ENCODE measurements at places on chromosomes 6 and 20. TPM values are rescaled to one million over a fixed set of nuclear protein-coding genes. Genes with fewer than 3 reads are reported as not detected.

DNA sequence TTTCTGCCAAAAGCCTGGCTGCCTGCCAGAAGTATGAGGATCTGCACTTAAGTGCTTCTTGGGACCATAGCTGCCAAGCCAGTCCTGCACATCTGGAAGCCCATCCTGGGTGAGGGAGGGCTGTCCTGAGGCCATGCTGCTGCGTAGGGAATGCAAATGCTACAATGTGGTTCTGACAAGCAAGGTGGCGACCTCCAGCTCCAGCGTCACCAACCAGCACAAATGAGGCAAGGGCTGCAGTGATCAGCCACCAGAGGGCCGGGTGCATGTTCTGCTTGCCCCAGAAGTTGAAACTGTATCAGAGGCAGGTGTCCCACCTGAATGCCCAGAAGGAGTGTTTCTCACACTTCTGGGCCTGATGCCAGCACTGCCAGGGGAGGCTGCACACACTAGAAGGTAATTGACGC, 99.1 kb upstream of the KCNQ5 start:
- no peaks in the 10 kb centered on the region for H3K27me3 ChIP-seq
- DNase-seq: no peak
- no peaks in the 10 kb centered on the region for H3K36me3 ChIP-seq
- H3K4me3 ChIP-seq: no peak overlapping the region

DNA sequence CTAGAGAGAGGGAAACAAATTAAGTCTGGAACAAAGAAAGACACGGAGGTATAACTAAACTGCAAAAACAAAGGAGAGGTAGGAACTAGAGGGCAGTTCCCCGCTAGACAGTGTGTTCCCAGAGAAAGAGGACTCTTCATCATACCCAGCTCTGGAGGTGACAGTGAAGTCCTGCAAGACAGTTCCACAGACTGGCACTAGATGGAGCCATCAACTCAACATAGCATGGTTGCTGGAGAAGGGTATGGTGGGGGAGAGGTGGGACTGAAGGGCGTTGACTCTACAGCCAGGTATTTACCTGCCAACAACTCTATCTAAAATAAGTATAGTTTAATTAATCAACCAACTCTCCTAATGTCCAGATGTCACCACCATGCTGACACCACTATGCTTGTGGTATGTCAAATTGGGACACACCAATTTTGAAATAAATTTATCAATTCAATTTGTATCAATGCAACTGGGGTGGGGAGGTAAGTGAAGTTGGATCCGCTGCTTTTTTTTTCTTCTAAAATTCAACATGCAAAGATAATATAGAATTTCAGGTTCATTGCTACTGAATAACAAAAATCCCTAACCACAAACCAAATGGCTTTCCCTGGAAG, 9.7 kb downstream of the BACH2 start:
- H3K4me1 ChIP-seq: peaks cover 45% of the 10 kb centered on the region
- H3K4me3 ChIP-seq: peak overlapping the region; percentile 7
- no peaks in the 10 kb centered on the region for H3K36me3 ChIP-seq

DNA sequence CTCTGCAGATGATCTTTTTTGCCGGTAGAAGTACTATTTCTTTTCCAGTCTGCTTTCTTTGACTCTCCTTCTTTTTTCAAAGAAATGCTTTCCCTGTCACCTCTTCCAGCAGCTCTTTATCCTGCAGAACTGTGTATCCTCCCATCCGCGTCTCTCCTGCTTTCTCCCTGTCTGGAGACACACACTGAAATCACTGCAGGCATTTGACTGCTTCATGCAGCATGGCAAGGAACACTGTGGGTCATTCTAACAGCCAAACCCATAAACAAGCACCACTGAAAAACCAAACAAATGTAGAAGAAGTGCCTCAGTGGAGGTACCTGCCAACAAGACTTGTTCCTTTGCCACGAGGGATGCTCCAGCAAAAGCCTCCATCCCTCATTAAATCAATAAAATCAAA, 403.7 kb upstream of the CITED2 start:
- H3K4me1 ChIP-seq: peaks cover 48% of the 10 kb centered on the region
- peak overlapping the region; percentile 39 for H3K4me3 ChIP-seq
- no peak for DNase-seq
- peaks cover 2% of the 10 kb centered on the region for H3K36me3 ChIP-seq
- H3K27me3 ChIP-seq: no peaks in the 10 kb centered on the region

DNA sequence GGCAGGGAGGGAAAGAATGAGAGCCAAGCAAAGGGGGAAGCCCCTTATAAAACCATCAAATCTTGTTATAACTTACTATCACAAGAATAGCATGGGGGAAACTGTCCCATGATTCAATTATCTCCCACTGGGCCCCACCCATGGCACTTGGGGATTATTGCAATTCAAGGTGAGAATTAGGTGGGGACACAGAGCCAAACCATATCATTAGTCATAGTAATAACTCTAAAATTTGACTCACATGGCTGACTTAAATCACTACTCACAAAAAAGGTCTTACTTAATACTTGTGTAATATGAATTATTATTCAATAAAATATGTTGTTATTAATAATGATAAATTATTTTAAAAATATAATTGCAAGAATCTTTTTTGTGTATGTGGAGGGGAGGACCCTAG, 178.1 kb upstream of the TCF21 start:
- DNase-seq: no peak
- no peak overlapping the region for H3K4me3 ChIP-seq
- H3K27me3 ChIP-seq: no peaks in the 10 kb centered on the region
- H3K36me3 ChIP-seq: no peaks in the 10 kb centered on the region
- H3K27ac ChIP-seq: no peak overlapping the region

DNA sequence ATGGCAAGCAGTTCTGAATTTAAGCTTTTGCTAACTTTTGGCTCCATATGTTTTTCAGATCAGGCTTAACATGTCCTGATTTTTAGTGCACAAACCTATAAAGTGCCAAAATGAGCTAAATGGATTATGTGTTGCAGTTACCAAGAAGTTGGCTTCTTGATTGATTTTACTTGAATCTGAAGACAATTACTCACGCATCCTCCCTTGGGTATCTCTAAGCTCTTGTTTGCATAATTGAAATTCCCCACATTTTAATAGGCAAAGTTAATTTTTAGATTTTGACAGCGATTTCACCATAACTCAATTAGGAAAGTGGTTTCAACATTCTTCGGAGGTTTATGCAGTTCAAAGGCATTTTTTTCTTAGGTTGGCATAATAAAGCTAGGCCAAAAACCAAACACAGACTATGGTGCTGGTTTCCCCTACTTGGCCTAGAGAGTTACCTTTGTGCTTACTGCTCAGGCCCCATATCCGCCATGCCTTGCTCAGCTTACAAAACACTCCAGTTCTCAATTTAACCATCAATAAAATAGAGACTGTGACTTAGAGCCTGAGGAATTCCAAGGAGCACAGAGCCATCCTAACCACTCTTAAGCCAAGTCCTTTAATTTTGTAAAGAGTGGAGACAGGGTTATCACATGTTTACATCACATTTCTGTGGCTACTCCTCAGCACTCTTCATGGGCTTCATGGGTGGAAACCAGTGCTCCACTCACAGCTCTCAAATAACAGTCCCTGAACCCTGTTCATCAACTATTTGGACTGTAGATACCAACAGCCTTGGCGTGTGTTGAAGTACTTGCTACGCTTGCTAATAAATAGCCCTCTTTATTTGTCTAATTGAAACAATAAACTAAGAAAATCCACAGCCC, 32.1 kb downstream of the LAMA4 start:
- H3K4me1 ChIP-seq: peaks cover 12% of the 10 kb centered on the region
- H3K27ac ChIP-seq: no peak overlapping the region
- no peaks in the 10 kb centered on the region for H3K27me3 ChIP-seq
- no peak overlapping the region for H3K4me3 ChIP-seq
- no peaks in the 10 kb centered on the region for H3K36me3 ChIP-seq
- no peak for DNase-seq

DNA sequence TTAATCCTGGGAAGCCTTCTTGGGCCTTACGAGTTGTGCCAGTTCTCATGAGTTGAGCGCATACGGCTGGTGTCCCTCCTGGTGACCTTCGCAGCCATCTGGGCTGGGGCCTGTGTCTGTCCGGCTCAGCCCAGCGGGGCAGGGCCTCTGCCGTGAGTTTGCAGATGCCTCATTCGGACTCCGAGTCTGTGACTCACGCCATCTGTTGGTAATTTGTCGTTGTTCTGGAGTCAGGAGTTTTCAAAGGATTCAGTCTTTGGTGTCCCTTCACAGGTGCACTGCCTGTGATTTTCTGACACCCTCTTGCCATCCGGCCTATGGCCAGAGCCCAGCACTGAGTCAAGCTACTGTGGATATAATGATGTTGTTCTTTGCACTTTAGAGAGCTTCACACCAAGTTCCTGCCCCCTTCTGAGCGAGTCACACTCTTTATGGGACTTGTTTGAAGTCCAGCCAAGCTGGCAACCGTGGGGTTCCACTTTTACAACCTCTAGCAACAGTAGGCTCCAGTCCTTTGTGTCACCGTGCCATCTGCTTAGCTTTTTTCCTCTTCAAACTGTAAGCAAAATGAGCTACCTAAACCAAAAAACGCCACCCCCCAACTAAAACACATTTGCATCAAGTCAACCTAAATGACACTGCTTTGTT, 175.6 kb downstream of the AIG1 start:
- DNase-seq: no peak
- H3K36me3 ChIP-seq: no peaks in the 10 kb centered on the region
- H3K27ac ChIP-seq: no peak overlapping the region
- no peaks in the 10 kb centered on the region for H3K4me1 ChIP-seq
- no peaks in the 10 kb centered on the region for H3K27me3 ChIP-seq
- H3K4me3 ChIP-seq: no peak overlapping the region

- H3K4me1 ChIP-seq: peaks cover 13% of the 10 kb centered on the region
- H3K4me3 ChIP-seq: no peak overlapping the region
- H3K36me3 ChIP-seq: no peaks in the 10 kb centered on the region
- no peak for DNase-seq
- H3K27ac ChIP-seq: no peak overlapping the region
These were observed 12.0 kb upstream of the LAMA4 start for GRCh38 chr6:112266331-112266730.

- peaks cover 99% of the 10 kb centered on the region for H3K27me3 ChIP-seq
- no peaks in the 10 kb centered on the region for H3K36me3 ChIP-seq
- DNase-seq: no peak
- H3K27ac ChIP-seq: no peak overlapping the region
These were observed 905 bp upstream of the SLC12A5 start for GRCh38 chr20:46028110-46028509.

- H3K36me3 ChIP-seq: no peaks in the 10 kb centered on the region
- no peaks in the 10 kb centered on the region for H3K4me1 ChIP-seq
- no peak for DNase-seq
- peaks cover 11% of the 10 kb centered on the region for H3K27me3 ChIP-seq
These were observed 120.4 kb upstream of the GGTLC1 start for GRCh38 chr20:24109008-24109407.

LTV1 gene
- total RNA-seq: 33.1 TPM

EPHA7 gene
- total RNA-seq: 35.8 TPM

CDSN gene
- not detected for total RNA-seq

Data from neural crest cell (in vitro differentiated cells).